GM23248 (cell line): ENCODE measurements at places on chromosomes 13 and 19.

GRCh38 chr13:61777271-61777670 lies 361.6 kb upstream of the PCDH20 start:
- no peak for DNase-seq

- DNase-seq, result peak; percentile 61
These were observed 54.7 kb downstream of the ZNF787 start for GRCh38 chr19:56066152-56067023.

GRCh38 chr13:113970810-113971470 lies 2.9 kb downstream of the C13orf46 start:
- peak; percentile 35 for DNase-seq

- DNase-seq, result peak; percentile 15
These were observed 393.8 kb downstream of the ITGBL1 start for GRCh38 chr13:101846249-101846648.

DNA sequence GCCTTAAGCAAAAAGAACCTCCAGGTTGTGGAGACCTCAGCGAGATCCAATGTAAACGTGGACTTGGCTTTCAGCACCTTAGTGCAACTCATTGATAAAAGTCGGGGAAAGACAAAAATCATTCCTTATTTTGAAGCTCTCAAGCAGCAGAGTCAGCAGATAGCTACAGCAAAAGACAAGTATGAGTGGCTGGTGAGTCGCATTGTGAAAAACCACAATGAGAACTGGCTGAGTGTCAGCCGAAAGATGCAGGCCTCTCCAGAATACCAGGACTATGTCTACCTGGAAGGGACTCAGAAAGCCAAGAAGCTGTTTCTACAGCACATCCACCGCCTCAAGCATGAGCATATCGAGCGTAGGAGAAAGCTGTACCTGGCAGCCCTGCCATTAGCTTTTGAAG lies 58.5 kb downstream of the ARHGAP35 start:
- DNase-seq, result peak; percentile 81

GRCh38 chr19:10812196-10812595 lies 23.8 kb downstream of the TMED1 start:
- peak; percentile 19 for DNase-seq

DNA sequence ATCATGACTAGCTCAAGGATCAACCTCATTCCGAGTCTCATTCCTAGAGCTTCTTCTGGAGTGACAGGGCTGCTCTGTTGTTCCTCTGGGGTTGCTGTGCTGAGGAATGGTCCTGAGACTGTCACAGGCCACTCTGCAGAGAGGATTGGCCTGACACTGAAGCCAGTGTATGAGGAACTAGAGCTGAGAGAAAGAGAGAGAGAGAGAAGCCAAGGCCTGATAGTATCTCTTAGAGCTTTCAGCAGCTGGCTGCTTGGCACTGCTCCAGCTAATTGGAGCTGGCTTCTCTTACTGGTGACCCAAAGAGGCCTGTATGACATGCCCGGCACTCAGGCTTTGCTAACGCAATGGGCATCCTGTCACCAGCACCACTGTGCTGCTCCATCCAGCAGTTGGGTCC lies 73.4 kb upstream of the FLT1 start:
- DNase-seq, result peak; percentile 32

GRCh38 chr13:59250336-59251189 lies 913.2 kb downstream of the DIAPH3 start:
- DNase-seq, result no peak

GRCh38 chr19:12139269-12139668 lies 881 bp downstream of the ZNF20 start:
- peak; percentile 53 for DNase-seq

- no peak for DNase-seq
These were observed 6.1 kb downstream of the STK11 start for GRCh38 chr19:1211494-1212234.

DNA sequence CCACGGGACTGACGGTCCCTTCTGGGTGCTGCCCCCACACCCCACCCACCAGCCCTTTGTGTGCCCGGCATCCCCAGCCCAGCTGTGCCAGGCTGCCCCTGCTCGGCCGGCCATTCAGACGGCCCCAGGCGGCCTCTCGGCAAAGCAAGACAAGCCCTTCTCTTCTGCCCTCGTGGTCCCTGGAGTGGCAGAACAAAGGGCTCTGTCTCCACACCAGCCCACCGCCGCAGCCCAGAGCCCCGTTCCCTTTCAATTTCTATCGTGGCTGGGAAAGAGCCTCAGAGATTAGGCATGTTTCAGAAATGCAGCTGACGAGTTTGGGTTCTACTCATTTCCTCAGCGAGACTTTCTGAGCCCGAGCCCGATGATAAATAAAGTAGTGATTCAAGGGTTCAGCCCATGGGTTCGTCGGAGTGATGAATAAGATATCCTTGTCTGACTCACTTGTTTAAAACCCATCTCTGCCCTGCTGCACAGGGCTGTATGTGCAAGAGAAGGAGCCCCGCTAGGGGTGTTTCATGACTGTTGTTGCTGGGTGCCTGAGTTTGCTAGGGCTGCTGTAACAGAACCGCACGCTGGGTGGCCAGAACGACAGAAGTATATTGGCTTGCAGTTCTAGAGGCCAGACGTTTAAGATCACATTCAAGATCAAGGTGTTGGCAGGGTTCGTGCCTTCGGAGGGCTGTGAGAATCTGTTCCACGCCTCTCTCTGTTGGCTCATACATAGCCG lies 4.3 kb downstream of the MYO9B start:
- DNase-seq, result peak; percentile 100

- no peak for DNase-seq
These were observed 66.8 kb upstream of the MCF2L start for GRCh38 chr13:112902101-112902651.

DNA sequence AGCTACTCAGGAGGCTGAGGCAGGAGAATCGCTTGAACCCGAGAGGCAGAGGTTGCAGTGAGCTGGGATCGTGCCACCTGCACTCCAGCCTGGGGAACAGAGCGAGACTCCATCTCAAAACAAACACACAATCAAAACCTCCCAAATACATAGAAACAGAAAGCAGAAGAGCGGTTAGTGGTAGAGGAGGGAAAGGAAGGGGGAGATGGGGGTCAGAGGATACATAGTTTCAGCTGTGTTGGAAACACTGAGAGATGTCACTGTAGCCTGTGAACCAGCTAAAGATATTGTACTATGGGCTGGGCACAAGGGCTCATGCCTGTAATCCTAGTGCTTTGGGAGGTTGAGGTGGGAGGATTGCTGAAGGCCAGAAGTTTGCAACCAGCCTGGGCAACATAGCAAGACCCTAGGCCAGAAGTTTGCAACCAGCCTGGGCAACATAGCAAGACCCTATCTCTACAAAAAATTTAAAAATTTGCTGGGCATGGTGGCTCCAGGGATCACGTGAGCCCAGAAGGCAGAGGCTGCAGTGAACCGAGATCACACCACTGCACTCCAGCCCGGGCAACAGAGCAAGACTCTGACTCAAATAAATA lies 49.9 kb downstream of the GNG7 start:
- no peak for DNase-seq

GRCh38 chr13:27842571-27842970 lies 50.3 kb downstream of the GSX1 start:
- peak; percentile 19 for DNase-seq

DNA sequence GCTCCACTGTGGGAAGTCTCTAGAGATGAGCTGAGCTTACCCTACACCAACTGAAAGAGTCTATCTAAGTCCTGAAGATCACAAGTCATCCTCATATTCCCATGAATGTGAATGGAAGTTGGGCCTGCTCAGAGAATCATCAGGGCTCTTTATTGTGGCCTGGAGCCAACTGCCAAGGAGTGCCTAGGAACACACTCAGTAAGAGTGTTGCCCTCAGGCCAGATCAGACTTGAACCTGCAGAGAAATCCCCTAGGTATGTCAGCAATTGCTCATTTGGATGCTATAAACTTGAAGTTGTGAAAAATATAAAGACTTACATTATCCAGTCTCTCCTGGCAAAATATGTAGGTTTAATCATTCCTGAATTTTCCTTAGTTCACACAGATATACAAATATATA lies 1070.2 kb downstream of the EFNB2 start:
- DNase-seq, result no peak

GRCh38 chr13:113021811-113022210 lies 52.8 kb downstream of the MCF2L start:
- DNase-seq, result no peak

DNA sequence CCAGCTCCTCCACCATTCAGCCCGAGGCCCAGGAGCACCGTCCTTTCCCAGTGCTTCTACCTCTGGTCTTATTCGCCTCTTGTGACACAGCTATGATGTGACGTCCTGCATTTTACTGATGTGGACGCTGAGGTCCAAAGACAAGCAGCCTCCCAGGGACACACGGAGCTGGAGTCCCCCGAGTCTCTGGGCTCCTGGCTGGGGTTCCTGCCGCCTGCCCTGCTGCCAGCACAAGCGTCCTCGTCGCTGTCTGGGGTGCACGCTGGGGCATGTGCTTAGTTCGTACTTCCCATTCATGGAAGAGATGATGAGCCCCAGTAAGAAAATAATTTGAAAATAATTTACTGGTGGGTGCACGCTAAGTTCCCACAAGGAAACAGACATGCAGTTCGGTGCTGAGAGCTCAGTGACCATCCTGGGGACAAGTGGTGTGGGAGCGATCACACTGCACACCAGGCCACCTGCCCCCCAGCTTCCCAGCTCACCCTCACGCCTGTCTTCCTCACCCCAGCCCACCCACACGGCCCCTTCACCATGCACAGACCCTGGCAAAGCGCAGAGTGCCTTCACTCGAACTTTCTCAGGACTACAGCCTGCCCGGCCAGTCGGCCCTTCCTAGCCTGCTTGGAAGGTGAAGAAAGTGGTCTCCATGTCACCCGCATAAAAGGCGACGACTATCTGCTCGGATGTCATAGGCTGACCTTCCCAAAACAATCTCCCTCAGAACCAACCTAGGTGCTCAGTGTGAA lies 14.2 kb upstream of the CFAP97D2 start:
- no peak for DNase-seq

DNA sequence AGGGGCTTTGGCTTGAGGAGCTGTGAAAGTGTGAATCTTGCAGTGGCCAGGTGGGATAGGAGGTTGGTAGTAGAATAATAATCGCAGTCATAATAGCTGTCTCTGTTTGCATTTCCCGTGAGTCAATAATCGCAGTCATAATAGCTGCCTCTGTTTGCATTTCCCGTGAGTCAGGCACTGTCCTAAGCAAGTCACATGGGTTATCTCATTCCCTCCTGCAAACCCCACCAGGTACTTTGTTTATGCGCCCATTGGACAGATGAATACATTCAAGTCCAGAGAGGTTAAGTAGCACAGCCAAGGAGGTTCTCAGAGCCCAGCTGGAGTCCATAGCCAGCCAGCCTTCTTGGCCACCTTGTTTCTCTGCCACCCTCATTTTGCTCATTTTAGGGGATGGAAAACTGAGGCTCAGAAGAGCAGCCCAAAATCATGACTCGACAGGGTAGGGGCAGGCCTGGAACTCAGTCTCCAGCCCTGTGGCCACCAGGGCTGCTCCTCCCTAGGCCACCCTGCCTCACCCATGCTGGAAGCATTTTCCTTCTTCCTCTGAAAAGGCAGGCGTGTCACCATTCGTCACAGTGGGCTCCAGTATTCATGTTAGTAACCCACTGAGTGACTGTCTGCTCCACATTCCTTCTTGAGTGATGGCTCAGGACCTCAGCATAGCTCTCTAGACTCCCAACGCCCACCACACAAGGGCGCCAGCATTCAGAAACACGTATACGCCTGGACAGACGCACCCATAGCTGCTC lies 206.2 kb downstream of the URI1 start:
- DNase-seq, result no peak

GRCh38 chr13:26183416-26183815 lies 38.7 kb downstream of the RNF6 start:
- no peak for DNase-seq

DNA sequence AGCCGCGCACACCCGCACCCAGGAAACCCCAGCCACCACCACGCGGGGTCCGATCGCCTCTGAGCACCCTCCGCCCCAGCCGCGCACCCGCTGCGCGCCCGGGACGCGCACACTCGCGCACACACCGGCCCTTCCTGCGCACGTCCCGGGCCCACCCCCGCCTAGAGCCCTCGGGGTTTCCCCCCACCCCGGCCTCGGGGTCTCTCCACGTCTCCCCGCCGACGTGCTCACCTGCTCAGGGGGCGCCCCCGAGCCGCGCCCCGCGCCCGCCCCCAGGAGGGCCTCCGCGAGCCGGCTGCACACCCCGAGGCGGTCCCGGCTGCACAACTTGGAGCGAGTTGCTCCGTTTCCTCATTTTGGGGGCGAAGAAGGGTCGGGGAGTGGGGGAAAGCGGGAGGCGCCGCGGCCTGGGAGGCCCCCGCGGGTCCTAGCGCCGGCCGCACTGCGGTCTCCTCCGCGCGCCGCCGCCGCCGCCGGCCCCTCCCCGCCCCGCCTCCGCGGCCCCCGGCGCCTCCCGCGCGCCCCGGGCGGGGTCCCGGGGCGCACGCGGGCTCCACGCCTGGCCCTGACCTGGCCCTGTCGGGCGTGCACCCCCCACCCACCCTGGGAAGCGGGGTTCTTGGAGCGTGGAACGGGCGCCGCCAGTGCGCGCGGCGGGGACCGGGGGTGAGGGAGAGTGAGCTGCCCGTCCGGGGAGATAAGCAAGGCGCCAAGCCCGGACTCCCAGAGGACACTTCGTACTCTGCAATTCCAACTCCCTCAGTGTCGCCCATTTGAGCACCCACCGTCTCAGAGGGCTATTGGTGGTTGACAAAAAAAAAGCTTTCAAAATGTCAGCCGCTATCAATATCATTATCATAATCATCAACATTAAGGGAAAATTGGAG lies at the start of gene MATK:
Gene MATK, minus strand, starts transcription at position 444 of the 887 bp plus-strand sequence. CDS start 1,246 bp downstream, outside the sequence.
- DNase-seq, result no peak

DNA sequence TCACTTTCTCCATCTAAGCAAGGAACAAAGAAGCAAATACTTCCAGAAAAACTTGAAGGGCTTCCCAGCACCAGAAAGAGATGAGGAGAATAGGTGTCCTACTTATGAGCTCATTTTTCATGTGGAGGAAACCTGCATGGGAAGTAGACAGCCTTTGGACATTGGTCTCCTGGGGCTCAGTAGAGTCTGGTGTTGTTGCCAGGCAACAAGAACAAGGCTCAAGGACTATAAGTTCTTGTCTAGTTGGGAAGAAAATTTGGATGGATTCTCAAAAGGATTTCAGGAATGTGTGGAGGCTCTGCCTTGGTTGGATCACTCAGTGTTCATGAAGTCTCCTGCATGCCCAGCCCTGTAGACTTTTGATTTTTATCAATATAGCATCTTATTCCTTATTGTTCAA lies 84.5 kb downstream of the MBNL2 start:
- no peak for DNase-seq

DNA sequence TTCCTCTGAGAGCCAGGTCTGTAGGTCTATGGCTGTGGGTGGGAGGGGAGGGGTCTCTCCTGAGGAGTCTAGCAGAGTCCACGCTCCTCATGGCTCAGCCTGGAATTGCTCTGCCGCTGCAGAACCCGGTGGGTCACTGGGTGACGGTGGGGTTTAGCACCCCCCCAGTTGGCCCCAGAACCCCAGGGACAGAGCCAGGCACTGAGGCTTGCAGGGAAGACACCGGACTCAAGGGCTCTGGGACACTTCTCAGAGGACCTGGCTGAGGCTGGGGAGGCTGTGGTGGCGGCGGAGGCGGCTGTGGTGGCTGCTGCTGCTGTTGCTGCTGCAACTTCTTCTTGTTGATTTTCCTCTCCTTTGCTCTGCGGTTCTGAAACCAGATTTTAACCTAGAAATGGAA lies 6.1 kb downstream of the CDX2 start:
- no peak for DNase-seq

- DNase-seq, result no peak
These were observed 10.7 kb downstream of the MZT1 start for GRCh38 chr13:72716776-72717175.
